NT2/D1 (cell line): ENCODE measurements at places on chromosomes 7 and 10.

DNA sequence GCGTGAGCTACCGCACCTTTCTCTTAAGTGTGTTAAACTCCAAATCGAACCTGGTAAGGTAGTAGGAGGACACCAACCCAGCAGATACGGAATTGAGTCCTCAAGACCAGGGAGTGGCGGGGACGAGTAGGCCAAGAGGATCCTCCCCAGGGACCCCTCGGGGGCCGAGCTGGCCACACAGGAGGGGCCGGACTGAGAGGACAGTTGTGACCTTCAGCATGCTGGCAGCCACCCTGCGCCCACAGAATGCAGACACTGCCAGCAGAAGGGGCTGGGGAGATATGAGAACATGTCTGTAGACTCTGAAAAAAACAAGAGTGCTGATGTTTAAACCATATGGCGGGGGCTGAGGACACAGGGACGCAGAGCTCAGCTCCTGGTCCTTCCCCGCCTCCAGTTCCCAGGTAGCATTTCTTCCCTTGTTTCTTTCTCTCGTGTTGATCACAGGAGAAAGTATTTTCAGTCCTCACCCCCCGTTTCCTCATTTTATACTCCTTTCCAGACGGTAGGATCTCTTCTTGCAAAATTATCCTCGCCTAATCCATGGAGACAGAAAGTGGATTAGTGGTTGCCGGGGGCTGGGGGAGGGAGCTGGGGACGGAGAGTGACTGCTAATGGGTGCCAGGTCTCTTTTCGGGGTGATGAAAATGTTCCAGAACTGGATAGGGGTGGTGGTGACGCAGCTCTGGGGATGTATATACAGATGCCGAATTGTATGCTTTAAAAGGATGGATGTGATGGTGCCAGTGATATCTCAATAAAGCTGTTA lies 11.5 kb upstream of the UNCX start:
- DNase-seq = no peak

- DNase-seq = peak; percentile 39
These were observed 53.3 kb downstream of the TPST1 start for GRCh38 chr7:66258409-66258808.

DNA sequence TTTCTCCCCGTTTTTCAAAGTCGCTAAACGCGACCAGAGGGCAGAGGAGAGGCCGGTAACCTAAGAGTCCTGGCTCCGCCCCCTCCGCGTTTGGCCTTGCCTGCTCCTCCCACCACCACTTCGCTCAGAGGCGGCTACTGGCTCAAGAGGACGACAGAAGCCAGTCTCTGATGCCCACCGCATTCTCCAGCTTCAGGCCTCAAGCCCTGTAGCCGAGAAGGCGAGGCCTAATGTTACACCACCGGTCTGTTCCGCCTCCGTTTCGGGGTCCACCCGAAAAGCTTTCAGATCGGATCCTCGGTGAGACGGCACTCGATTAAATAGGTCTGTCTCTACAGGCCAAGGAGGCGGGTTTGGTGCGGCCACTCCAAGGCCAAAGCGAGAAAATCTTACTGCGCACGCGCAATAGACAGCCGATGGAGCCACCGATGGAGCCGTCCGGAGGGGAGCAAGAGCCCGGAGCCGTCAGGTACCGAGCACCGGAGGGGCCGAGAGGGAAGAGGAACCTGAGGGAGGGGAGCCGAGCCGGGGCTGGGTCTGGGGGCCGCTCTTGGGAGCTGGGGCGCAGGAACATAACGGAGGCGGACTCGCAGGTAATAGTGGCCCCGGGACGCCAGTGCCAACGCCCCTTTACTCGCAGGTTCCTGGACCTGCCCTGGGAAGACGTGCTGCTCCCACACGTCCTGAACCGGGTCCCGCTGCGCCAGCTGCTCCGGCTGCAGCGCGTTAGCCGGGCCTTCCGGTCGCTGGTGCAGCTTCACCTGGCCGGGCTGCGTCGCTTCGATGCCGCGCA lies at the start of gene FBXL15:
Gene FBXL15 (plus strand): TSS at position 123 of the 793 bp plus-strand sequence. CDS start 294 bp downstream, at position 417.
- DNase-seq = peak; percentile 89

GRCh38 chr10:97676770-97677581 lies 10.1 kb downstream of the AVPI1 start:
- no peak for DNase-seq

DNA sequence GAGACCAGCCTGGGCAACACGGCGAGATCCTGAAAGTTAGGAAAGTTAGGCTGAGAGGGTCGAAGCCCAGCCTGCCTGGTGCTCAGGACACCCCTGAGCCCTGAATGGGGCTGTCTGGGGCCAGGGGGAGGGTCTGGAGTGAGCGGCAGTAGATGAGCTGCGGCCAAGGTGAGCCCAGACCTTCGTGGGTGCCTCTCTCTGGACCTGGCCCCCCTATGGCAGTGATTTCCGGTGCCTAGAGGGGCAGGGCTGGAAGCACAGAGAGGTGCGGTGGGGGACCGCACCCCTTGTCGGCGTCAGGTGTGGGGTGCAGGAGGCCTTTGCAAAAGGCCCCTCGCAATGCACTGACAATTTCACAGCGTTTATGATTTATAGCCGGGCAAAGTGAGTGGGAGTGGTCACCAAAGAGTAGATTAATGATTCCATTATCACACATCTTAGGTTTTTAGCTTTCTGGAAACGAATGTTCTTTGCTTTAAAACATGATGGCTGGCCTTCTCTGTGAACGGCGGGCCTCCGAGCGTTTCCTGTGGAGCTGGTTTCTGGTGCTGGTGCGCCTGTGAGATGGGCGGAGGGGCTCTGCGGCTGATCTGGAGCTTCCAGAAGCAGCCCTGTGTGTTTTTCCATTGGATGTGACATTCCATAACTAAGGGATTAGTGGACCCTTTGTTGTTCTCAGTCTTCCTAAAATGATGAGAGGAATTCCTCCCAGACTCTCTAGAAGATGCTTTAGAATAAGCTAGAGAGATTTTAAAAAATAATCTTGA lies 171.0 kb upstream of the ZNF32 start:
- no peak for DNase-seq

GRCh38 chr10:132107186-132107948 lies 41.6 kb downstream of the JAKMIP3 start:
- DNase-seq = no peak

DNA sequence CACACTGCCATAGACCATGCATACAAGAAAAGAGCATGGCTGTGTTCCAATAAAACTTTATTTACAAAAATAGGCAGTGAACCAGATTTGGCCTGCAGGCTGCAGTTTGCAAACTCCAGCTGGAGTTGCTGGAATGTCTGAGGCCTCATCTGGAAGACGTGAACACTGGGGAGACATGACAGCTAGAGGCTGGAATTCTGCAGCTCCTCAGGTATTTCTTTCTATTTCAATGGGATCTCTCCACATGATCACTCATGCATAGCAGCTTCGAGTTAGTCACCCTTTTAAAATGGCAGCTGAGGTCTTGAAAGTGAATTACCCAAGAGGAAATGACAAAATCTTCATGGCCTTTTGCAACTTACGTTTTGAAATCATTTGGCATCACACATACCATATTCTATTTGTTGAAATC lies 52.6 kb upstream of the BET1 start:
- DNase-seq = peak; percentile 44

DNA sequence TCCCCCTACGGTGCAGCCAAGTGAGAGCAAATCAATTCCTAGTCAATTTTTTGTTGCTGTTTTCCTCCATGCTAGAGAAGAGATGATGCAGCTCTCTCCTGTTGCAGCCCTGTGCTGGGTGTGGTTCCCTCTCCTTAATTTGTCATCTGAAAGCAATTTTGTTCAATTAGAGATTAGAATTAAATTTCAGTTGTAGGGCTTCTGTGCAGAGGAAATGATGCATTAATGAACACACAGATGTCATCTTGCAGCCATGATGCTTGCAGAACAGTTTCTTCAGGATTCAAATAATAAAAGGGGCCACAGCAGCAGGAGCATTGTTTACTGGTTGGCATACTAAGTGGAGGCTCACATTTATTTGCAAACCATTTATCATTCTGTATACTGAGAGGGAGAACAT lies 266.0 kb downstream of the AUTS2 start:
- DNase-seq = no peak

GRCh38 chr7:120924837-120925236 lies 25.7 kb upstream of the ING3 start:
- no peak for DNase-seq
